NT2/D1 (cell line): ENCODE measurements at places on chromosomes 5 and 9.

DNA sequence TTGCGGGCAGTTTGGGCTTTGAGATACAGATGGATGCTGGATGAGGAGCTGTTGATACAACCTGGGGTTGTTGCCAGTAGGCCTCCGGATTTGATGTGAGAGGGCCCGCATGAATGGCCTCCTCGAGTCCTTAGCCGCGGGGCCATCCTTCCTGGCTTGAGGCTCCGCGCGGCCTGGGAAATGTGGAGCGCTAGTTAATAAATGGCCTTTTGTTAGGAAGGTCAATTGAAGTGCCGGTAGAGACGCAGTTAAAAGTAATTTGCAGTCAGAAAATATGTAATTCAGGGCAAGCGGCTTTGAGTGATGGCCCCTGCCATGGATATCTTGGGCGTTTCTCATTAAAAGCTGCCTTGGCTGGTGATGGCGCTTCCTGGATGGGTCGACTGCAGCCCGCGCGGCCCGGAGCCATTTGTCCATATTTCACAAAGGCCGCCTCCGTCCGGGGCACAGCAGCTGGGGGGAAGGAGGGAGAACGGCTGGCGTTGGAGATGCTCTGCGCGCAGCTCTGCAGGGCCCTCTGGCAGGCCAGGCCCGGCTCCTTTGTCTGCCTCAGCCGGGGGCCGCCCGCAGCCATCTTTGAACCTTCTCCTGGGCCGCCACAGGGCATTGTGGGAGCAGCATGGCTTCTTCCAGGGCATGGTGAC is 11.2 kb downstream of the MVB12B start:
- DNase-seq, result no peak

DNA sequence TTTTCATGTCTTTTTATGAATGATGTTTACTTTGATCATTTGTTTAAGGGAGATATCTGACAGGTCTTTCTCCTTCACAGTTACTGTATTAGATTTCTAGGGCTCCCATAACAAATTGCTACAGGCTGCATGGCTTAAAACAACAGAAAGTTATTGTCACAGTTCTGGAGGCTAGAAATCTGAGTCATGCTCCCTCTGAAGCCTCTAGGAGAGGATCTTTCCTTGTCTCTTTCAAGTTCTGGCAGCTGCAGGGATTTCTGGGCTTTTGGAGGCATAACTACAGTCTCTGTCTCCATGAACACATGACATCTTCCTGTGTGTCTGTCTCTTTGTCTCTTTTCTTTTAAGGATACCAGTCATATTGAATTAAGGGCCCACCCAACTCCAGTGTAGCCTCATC is 557.3 kb upstream of the SEMA6A start:
- no peak for DNase-seq

DNA sequence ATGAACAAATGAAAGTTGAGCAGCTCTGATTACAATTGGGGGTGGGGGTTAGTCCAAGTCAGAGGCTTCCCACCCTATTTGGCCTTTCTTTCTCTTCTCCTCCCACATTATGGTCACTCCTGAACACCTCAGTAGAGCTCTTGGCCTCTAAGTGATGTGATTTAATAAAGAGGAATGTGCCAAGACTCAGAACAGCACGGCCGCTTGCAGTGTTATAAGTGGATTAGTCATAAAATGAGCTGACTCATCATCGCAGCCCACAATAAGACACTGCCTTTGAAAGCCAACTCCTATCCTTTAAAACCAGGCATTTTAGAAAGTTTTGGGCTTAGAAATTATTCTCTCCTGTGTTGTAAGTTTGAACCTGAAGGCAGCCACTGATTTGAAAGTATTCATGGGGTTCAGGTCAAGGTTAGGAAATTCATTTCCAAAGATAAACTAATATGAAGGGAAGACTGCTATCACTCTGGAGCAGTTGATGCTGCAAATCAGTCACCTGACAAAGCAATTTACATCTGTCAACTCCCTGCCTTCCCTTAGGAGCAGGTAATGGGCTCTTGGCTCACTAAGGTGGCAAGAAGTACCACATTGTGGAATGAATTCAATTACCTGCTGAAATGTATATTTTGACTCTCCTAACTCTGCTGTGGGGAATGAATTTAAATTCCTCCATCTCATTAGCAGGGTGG is 283.6 kb upstream of the NMUR2 start:
- DNase-seq, result no peak

- DNase-seq, result no peak
Measured at GRCh38 chr9:69331444-69331843, 6.4 kb downstream of the ENTREP1 start.

DNA sequence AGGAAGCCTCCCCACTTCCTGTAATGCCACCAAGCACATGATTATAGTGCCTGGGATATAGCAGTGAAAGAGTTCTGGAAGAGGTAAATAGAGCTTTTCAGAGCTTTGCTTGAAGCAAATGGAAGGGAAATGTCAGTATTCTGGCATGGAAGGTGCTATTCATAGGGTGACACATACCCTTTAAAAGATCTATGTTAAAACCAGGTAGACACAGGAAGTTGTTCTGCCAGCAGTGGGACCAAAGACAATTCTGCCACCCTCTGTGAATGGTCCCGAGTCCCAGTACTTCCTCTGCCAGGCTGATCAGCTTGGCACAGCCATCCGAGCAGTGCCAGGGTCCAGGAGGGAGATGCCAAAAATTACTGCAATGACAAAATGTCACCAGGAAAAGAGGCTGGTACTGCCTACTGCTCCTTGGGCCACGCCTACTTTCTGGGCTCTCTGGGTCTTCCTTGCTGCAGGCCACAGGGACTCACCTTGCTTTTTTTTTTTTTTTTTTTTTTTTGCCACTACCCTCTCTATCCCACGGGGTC is 26.7 kb downstream of the GARNL3 start:
- no peak for DNase-seq
